ENCODE measurements at places on chromosomes 6 and 20.

GRCh38 chr20:43283126-43283525 is 93.4 kb upstream of the PTPRT start:
- no peak for DNase-seq

DNA sequence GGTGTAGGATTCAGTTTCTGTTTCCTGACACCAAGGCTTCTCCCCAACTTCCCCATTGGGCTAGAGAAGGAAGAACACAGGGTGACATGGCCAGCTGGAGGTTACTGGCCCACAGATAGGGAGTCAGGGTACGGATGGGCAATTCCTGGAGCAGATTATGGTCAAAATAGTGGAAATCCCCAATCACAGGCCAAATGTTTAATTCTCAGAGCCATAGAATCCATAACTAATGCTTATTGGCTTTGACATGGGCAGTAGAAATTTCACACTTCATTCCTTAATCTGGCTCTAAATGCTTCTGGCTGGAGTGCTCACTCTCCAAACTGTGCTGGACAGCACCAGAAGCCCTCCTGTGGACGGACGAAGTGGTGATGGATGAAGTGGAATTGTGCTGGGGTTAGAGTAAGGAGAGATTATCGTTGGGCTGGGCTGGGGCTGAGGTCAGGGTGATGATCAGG is 887 bp downstream of the SIGLEC1 start:
- no peak for DNase-seq

DNA sequence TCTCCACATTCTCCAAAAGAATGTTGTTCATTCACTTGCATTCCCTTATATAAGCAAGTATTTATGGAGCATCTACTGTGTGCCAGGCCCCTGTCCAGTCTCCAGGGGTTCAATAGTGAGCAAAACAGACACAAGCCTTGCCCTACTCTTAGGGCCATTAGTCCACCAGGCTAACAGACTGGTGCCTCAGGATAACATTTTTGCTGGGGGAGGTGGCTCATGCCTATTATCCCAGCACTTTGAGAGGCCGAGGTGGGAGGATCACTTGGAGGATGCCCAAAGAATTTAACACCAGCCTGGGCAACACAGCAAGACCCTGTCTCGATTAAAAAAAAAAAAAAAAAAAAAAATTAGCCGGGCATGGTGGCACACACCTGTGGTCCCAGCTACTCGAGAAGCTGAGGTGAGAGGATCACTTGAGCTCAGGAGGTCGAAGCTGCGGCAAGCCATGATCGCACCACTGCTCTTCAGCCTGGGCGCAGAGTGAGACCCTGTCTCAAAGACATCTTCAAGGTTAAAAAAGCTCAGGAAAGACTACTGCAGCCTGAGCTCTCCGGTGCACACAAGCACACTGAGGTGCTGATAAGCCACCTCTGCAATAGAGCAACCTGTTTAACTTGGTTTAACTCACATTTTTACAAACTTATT is 19.9 kb downstream of the CAPN11 start:
- no peak for DNase-seq

DNA sequence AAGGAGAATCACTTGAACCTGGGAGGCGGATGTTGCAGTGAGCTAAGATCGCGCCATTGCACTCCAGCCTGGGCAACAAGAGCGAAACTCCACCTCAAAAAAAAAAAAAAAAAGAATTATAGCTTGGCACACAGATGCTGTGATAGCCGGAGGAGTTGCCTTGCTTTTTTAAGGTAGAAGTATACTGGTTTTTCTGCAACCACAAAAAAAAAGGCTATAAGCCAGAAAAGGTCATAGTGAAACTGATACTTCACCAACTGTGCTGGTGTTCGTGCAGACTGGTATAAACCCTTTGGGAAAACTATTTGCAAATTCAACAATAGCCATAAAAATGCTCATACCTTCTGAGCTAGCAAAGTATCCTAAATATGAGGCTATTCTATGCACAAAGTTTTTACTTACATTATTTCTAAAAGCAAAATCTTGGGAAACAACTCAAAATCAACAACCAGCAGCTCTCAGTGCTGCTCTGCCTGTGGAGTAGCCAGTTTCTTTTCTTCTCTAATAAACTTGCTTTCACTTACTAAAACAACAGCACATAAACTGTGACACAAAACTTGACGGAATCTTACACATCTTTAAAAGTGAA is 44.0 kb downstream of the B4GALT5 start:
- no peak for DNase-seq

- DNase-seq = peak; percentile 16
These were observed 742 bp downstream of the TBCC start for GRCh38 chr6:42745083-42745639.
